DMS79 treated with DMSO at 0.1 percent for 48 hours (cell line): ENCODE measurements at places on chromosomes 6 and 20.

- DNase-seq = no peak
Measured at GRCh38 chr20:32281711-32282110, 4.3 kb downstream of the KIF3B start.

DNA sequence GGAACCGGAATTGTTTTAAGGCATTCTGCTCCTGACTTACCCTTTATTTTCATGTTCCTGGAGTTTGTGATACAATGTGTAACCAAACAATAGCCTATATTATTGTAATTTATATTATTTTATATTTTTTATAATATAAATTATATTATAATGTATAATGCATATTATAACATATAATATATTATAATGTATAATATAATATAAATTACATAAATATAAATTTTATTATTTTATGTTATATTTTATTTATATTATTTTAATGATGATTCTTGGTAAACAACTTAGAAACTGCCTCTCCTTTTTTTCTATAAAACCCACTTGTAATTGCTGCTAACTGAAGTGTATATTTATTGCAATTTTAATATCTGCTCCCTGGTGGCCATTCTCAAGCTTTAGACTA is 629.1 kb downstream of the MMUT start:
- no peak for DNase-seq

- no peak for DNase-seq
Measured at GRCh38 chr20:31747640-31748039, 8.6 kb downstream of the TPX2 start.

DNA sequence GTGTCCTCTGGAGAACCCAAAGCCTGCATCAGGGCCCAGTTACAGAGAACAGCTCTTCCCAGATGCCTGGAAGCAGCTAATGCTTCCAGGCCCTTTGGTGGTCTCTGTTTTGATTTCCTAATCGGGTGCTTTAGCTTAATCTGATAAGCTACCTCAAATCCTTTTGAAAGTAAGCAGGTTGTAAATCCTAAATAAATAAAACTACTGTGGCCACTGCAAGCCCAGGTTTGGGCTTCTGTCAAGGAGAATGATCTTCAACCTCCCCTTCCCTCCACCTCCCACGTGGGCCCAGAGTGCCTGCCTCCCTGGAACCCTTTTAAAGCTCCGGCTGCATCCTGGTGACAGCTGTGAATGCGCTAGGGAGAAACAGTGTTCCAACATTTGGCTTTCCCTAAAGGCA is 25.2 kb upstream of the FYN start:
- DNase-seq = no peak

DNA sequence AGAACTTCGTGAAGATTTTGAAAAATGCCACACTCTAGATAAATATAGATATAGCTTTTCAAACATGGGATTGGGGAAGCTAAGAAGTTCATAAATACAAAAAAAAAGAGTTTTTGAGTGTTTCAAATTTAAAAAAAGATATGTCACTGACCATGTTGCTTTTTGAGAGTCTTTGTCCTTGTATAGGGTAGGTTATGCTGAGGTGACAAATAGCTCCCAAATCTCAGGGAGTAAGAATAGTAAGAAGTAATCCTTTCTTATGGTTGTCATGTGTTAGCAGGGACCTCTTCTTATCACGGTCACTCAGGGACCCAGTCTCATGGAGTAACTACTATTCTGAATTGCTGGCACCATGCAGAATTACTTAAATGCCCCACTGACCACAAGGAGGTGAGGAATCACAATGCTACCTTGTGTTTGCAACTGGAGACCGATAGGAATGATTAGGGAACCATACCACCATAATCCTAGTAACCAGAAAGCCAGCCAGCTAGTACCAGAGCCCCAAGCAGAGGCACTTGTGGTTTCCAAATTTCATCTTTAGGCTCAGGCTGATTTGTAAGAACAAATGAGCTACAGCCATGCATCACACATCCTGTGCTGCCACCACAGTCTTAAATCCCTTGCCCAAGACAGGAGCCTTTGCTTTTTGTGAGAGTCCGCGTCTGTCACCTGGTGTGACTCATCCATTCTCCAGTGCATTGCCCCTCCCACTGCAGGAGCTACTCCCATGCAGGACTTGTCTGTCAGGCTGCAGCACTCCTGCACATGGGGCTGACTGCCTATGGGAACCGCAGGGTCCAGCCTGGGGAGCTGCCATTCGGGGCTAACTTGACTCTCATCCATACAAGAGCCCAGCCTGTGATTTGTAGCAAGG is 42.4 kb upstream of the ADGRF4 start:
- DNase-seq = no peak

DNA sequence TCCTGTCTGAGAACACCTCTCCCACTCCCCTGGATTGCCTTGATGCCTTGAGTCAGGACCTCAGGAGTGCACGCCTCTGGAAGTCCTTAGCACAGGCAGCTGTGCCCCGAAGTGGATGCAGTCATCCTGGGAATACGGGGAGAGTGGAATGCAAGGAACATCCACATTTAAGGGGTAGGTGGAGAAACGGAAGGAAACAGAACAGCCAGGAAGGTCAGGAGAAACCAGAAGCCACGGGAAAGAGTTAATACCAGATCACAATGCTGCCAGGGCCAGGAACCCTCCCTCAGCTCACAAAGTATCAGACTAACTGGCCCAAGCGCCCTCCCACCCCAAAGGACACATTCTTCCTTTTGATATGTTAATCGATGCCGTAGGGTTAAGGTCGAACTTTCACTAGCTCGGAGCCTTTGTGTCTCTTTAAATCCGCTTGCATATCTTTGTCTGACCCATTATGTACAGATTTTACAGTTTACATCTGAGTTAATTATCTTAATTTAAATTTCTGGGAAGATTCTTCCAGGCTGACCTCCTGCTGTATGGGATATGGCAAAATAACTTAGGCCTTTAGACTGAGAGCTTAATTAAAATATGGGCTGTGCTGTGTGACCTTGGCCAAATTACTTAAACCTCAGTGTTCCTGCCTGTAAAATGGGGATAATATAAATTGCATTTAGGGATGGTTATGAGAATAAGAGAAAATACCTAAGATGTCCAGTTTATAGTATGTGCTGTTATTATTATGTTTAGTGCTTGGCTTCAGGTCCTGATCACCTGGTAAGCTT is 24.0 kb upstream of the CCND3 start:
- no peak for DNase-seq

DNA sequence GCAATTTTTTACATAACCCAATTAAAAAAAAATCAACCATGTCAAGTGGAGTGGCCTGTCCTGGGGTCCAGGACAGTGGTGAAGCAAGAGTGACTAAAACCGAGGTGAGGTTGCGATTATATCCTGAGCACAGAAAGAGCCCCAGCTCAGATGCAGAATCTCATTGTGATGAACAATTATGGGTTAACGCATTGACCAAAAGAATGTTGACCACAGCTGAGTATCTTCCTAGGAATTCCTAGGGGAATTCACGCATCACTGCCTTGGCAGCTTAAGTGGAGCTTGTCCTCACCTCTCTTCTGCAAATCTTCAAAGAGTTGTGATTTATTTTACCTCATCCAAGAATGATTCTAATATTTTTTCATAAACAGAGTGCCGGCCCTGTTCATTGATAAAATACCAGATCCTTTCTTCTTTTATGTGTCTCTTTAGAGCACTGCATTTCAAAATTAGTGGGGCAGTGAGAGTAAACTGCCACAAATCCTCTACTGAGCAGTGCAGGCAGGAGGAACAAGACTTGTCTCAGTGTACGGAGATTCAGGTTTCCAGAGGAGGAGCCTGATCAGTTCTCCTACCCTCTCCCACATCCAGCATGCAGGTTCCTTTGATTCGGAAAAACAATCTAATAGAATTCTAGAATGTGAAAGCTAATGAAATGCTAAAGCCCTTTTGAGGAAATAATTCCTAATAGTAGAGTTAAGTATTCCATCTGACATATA is 60.1 kb upstream of the ZNF184 start:
- no peak for DNase-seq

DNA sequence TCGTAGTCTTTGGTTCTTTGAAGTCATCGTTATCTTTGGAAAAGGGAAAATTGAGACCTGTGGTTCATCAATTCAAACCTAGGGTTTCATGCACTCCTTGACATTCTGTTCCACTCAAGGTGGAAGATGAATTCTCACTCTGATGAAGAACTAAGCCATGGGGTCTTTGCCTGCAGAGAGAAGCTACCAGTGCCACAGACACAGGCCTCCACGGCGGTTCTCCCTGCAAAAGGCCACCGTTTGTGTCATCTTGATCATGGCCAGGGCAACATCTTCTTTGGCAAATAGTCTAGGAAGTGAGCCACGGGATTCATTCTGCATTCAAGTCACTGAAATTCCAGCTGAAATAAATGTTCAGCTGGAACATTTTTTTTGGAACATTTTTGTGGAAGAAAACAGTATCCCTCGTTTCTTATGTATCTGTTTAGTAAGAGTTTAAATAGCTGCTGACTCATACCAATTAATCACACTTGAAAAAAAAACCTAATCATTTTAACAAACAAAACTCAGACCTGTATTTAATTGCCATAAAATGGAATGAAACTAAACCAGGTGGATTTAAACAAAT is 206.0 kb upstream of the FOXQ1 start:
- no peak for DNase-seq

GRCh38 chr20:57166568-57167291 is 99.7 kb downstream of the BMP7 start:
- no peak for DNase-seq

DNA sequence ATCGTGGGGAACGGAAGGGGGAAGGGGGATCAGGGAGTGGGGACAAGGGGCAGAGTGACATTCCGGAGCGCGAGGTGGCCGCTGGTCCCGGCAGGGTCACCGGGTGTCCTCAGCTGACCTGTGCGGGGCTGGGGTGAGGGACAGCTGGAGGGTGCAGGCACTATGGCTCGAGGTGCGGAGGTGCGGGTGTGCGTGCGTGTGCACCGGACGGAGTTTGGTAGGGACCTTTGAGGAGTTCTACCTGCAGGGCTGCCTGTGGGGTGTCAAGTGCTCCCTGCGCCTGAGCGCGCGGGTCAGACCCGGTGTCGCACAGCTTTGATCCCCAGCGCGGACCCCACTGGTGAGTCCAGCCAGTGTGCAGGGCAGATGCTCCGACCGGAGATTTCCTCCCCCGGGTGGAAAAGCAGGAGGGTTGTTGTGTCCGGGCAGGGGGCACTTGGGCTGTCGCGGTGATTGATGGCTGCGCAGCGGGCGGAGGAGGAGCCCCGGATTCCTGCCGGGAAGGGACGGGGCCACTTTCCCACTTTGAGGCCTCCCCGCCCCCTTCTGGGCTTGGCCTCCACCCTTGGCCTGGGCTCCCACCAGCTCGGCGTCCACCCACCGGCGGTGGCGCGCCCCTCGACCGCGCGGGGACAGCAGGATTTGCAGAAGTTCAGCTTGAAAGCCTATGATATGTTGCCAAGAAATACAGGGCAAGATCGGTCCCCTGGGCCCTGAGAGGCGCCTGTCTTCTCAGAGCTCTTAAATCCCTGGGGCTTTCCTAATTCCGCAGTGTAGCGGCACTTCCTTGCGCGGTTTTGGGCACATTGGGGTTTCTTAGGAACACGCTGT is 658 bp downstream of the RIN2 start:
- DNase-seq = peak; percentile 46

DNA sequence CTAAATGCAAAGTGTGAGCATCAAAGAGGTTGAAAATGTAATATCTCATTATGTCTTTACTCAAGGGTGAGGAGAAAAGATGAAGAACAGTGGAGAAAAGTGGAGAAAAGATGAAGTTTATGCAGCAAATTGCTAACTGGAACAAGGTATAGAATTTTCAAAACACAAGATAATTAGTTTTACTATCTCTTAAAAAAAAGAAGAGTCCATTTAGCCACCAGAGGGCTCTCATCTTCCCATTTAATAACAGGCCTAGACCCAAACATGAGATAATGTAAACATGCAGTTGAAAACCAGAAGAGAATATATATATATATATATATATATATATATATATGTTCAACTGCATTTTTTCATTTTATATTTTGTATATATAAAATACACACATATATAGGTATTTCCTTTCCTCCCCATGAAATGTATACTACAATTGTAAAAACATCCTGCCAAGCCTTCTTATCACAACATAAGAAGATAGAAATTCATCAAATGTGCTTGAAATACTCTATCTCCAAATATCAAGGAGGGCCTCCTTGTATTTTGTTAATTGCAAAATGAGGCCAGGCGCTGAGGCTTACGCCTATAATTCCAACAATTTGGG is 78.4 kb downstream of the ADTRP start:
- peak; percentile 0 for DNase-seq

DNA sequence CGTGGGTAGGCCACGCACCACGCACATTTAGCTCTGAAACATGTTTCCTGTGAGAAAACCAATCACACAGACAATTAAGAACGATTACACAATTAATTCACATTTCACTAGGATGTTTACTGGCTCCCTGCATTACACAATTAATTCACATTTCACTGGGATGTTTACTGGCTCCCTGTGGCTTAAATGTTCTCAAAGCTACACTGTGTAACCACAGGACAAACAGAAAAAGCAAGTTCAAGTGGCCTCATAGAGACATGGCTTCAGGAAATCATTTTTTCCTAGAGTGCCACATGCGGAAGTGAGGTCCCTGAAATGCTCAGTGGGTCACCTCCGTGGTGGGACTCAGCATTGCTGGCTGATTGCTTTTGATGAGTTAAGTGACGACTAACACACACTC is 61.7 kb upstream of the XRN2 start:
- peak; percentile 72 for DNase-seq

DNA sequence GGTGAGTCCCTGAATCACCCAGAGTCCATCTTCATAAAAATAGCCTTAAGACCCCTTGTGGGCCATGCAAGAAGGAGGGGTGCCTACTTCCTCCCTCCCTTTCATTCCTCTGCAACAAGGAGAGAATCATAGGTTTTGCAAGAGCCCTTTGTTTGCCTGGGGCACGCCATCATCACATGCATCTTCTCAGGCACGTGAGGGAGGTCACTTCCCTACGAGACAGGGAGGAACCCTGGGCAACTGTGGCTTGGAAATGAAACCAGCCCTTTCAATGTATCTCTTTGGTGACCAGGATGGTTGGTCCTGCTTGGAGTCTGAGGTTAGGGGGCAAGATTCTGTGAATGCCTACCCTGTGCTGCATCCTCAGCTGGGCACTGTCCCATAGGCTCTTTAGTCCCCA is 194.8 kb downstream of the MAFB start:
- DNase-seq = no peak

GRCh38 chr6:35919085-35919826 is 1.6 kb downstream of the SRPK1 start:
- peak; percentile 57 for DNase-seq

GRCh38 chr20:35586751-35587425 is 28.7 kb upstream of the SPAG4 start:
- DNase-seq = no peak

GRCh38 chr6:157235600-157236039 is 87.7 kb downstream of the TMEM242 start:
- DNase-seq = no peak

GRCh38 chr6:36999751-37000125 is 5.7 kb upstream of the FGD2 start:
- peak; percentile 90 for DNase-seq

- DNase-seq = no peak
Measured at GRCh38 chr6:1062786-1063545, 248.9 kb upstream of the FOXQ1 start.

- no peak for DNase-seq
Measured at GRCh38 chr20:2696646-2697045, 4.1 kb downstream of the EBF4 start.
